ENCODE measurements at places on chromosomes 7 and 10. TPM values are rescaled to one million over a fixed set of nuclear protein-coding genes. Genes with fewer than 3 reads are reported as not detected.

KIF11 gene
- total RNA-seq: 1.6 TPM

TMEM248 gene
- 185 TPM for total RNA-seq

FANK1 gene
- total RNA-seq: 1.6 TPM

OR6V1 gene
- total RNA-seq: not detected

ITIH5 gene
- under 0.01 TPM for total RNA-seq

NUPR2 gene
- not detected for total RNA-seq

- no peak for DNase-seq
Observed at GRCh38 chr10:71615538-71616329, 103.8 kb downstream of the C10orf105 start.

GRCh38 chr7:931871-932650 lies 22.4 kb downstream of the ADAP1 start:
- no peak for DNase-seq

DNA sequence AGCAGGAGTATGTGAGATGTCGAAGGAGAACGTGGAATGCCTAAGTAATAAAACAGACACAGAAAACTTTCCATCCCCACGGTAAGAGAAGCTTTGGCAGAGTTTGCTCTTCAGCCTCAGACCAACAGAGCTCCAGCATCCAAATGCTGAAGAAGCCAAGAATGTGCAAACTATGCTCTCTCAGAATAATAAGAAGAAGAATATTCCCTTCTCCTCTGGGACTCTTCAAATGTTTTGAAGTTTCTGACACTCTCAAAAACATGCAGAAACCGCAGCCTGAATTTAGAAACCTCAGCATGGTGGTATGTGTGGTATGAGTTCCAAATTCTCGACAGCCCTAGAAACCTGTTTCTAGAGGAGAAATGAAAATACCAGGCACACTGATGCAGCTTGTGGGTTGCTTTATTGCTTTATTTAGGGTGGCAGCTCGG lies 113.3 kb downstream of the KCNMA1 start:
- no peak for DNase-seq

GRCh38 chr10:18879284-18879683 lies 169.3 kb upstream of the MALRD1 start:
- DNase-seq: no peak

- DNase-seq: no peak
Observed at GRCh38 chr7:114478384-114478783, 63.8 kb downstream of the FOXP2 start.

DNA sequence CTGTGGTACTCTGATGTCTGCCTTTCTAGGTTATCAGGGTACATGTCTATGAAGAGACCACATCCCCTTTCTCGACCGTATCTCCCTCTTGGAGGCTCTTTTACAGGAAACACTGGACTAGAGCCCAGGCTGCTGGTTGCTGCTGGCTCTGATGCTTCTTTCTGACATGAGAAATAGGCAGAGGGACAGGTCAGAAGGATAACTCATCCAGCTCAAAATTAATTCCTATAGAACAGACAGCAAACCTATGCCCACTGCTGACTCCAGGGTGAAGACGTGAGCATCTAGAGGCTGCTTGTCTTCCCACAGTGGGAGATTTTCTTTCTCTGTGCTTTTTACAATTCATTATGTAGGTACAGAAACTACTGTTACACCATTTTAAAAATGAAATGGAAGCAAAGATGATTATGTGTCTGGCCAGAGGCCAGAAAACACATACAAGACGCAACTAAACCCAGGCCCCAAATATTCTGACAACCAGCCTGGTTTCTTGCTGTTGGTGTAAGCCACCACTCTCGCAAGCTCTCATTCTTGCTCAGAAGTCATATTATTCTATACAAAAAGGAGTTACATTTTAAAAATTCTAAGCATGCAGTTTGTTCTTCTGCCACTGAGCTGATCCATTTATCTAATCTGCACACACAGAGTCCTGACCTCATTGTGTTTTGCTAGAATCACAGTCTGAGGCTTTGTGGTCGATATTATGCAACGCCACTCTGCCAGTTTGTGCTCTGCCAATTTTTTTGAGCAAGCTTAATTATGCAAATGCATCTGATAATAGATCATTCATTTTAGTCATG lies 424.3 kb downstream of the KIF20B start:
- no peak for DNase-seq

All from hematopoietic multipotent progenitor cell (in vitro differentiated cells).